ENCODE measurements at places on chromosomes 12 and 14.
A peak's percentile ranks its signal among the peaks of the same experiment; 100 is the strongest.

DNA sequence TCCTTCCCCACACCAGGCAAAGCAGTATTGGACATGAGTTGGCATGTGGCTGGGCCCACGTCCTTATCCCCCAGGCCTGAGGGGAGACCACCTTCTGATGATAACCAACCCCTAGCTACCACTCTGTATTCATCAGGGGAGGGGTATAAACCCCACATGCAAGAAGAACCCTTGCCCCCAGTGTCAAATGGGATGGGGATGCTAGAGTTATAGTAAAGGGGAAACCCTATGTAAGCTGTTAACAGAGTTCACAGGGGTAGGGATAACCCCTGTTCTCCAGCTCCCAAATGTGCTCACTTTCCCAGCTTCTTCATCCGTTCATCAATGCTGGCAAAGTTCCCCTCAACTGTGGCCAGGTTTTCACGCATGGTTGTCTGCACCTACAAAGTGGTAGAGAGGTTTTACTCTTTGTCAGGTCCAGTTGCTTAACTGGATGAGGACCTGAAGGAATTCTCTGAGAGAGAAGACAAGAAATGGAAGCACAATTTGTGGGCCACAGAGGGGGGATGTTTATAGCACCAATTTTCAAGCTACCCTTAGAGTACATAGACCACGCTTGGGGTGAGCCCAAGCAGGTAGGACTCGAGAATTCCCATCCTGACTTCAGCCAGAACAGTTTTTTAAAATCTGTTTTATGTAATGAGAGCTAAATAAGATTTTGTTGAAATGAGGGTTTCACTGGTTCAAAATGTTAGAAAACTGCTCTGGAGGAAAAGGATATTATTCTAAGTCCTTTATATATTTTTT, 7.9 kb downstream of the MBD6 start:
- DNase-seq, result no peak

DNA sequence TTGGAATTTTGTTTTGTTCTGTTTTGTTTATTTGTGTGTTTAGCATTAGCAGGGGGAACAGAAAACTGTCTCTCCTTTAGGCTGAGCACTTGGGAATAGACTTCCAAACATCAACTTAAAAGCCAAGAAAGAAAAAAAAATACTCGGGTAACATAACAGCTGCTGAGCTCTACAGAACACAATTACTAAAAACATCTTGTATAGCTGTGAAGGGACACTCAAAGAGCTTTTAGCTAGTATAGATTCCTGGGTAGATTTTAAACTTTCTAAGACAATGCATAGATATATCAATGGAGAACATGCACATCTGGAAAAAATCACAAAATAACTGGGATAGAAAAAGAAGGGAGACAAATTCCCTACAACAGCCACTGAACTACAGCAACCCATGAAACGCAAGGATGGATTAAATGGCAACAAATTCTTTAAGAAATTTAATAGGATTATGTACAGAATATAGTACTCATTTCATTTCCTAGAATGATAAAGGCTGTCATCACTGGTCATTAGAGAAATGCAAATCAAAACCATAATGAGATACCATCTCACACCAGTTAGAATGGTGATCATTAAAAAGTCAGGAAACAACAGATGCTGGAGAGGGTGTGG, 174.3 kb upstream of the KRR1 start:
- no peak for DNase-seq

GRCh38 chr12:99658671-99659349, 11.3 kb downstream of the GARIN6 start:
- peak; percentile 29 for DNase-seq

GRCh38 chr14:21205026-21205677, 49.3 kb upstream of the OR5AU1 start:
- DNase-seq, result no peak

DNA sequence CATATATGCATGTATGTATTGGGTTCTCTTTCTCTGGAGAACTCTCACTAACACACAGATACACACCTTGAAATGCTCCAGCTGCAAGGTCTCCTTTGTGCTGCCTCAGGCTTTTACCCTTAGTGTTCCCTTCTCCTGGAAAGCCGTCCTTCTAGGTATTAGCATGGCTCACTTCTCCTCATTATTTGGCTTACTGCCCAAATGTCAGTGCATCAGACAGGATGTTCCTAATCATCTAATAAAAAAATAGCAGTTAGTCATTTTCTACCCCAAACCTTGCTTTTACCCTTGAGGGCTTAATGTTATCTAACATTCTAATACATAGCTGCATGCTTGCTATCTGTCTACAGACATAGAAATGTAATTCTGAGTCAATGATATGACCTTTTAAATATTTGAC, 109.0 kb upstream of the SLC16A7 start:
- DNase-seq, result no peak

DNA sequence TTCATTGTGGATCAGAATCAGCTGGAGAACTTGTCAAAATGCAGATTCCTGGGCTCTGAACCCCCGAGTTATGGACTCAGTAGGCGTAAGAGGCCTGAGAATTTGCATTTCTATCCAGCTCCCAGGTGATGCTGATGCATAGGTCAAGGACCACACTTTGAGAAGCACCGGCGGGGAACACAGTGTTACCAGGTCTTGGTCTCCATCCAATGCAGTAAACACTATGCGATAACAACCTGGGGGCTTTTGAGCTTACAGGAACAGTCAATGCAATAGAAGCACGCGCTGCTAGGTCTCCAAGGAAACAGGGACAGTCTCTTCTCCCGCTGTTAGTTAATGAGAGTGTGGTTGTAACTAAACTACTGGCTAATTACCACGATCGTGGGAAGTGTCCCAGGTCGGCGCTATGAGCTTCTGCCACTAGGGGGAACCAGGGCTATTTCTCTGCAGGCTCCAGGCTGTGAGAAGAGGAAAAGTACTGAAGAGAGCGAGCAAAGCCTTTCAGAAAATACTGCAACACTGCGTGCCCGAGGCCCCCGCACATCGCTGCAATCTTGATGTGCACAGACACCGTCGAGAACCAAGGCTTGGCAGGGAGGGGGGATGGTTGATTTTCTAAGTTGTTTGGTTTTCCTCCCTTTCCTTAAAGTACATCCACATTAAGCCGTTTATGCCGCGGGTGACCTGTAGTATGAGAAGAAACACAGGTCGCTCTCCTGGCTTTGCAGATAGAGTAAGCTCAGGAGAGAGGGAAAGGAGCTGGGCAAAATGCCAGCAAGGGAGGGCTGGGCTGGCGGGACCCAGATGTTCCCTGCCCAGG, 52.0 kb upstream of the KCNA1 start:
- peak; percentile 67 for DNase-seq

GRCh38 chr12:44285321-44285960, 449.6 kb downstream of the TMEM117 start:
- DNase-seq, result no peak

DNA sequence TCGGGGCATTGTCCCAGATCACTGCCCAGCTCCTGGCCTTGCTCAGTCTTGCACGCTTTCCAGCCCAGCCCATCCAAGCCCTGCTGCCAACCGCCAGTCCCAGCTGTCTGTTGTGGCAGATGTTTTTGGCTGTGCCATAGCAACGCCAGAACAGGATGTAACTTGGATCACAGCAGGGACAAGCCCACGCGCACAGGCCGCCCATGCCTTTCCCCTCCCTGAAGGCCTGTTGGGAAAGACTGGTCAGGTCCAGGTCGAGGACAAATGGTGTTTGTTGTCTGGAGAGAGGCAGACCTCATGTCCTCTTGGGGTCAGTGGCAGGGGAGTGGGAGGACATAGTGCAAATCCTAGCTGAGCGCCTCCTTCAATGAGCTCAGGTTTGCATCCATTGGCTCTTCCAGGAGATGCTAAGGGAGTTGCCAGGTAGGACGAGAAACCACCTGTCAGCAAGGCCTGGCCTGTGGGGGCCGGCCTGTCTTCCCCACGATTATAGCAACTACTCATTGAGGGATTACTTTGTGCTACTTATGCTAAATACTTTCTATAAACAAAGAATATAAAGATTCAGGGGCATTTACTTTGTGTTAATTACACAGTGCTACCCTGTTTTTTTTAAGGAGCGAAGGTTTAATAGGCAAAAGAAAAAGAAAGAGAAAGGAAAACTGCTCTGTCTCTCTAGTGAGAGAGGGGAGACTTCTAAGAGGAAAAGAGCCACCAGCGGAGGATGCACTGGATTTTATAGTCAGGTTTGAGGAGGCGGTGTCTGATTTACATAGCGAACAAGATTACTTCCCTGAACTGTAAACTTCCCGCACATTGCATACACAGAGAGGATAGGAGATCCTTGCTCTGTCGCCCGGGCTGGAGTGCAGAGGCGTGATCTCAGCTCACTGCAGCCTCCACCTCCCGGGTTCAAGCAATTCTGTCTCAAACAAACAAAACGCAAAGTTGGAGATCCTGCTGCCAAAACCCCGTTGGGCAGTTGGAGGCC, 42.8 kb upstream of the CORO1C start:
- peak; percentile 80 for DNase-seq

DNA sequence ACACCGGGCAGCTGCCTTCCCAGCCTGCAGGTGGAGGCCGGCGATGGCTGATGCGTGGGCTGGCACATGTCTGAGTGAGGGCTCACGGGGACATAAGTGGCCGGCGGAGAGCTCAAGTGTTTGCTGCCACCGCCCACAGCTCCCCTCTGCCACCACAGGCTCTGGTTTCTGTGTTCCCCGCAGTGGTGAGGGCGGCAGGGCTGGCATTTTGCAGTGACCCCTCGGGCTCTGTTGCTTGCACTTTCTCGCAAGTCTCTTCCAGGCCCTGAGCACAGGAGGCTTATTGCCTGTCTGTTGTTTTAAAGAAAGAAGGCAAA, 271.0 kb upstream of the RTL1 start:
- DNase-seq, result no peak

- peak; percentile 7 for DNase-seq
Observed at GRCh38 chr12:18217966-18218365, 43.4 kb upstream of the PIK3C2G start.

DNA sequence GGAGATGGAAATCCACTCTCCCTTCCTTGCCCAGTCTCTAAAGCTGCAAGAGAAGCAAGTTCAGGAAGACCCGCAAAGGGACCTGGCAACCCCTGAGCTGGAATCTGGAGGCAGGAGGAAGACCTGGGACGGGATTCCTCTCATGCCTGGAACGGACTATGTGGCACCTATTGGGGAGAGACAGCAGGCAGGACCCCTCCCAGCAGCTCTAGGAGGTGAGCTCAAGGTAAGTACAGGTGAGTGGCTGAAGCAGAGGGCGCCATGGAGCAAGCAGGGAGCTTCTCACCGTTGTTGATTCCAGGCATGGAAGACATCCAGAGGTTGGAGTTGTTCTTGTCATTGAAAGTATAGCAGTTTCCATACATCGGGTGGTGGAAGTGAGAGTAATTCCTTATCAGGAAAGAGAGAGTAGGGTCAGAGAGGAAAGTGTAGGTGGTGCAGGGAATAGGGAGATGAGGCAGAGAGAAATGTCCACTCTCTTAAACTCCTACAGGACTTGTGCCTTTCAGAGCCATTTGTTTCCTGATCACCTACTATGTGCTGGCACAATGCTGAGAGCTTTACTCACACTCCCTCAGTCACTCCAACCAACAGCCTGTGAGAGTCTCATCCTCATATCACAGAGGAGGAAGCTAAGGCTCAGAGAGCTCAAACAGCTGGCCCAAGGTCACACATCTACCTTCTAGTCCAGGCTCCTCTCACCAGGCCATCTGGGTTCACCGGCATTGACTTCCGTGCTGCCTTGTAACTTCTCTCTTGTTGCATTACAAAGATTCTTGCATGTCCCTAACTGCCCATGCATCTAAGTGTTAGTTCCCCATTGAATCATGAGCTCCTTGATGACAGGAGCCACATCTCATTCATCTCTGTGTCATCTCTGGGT, 13.9 kb upstream of the TNFRSF1A start:
- DNase-seq, result no peak

GRCh38 chr12:100797246-100797645, 2.7 kb downstream of the ANO4 start:
- no peak for DNase-seq
